Iris pigment epithelial cell (primary cell): ENCODE measurements at places on chromosomes 5 and 9.

DNA sequence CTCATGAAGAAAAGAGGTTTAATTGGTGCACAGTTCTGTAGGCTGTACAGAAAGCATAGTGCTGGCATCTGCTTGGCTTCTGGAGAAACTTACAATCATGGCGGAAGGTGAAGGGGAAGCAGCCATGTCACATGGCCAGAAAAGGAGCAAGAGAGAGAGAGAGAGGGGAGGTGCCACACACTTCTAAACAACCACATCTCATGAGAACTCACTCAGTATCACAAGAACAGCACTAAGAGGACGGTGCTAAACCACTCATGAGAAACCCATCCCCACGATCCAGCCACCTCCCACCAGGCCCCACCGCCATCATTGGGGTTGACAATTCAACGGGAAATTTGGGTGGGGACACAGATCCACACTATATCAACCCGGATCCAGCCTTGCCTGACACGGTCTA, 28.8 kb upstream of the IER5L start:
- no peak for DNase-seq

DNA sequence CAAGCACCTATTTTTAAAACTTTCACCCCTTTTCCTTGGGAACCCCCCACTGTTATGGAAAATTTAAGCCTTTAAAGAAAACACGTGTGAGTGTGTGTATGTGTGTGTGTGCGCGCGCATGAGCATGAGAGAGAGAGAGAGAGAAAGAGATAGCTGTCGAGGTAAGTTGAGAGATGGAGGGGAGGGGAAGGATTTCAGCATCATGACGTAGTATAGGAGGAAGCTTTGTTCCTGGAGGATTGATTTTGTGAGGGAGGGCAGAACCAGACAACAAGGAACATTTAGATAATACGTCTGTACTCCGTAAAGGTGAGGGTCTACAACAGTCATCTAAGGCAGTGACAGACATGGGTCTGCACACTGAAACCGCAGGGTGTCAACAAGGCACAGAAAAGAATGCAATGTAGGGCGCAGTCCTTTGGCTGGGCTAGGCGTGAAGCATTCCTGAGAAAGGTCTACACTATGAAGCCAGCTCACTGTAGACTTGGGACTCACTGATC, 227.7 kb downstream of the SMARCA2 start:
- no peak for DNase-seq

- no peak for DNase-seq
These were observed 196.1 kb upstream of the TBC1D2 start for GRCh38 chr9:98451576-98451975.

DNA sequence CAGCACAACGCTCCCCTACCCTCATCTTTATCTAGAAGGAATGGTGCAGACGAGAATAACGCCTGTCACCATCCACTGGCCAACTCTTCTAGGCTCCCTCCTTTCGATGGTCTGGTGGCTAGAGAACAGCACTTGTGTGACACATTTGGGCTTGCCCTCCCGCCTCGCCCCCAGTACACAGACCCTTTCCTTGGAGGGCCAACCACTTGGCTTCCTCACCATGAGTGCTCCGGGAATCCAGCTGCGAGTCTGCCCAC, 1.4 kb downstream of the GNAQ start:
- no peak for DNase-seq

DNA sequence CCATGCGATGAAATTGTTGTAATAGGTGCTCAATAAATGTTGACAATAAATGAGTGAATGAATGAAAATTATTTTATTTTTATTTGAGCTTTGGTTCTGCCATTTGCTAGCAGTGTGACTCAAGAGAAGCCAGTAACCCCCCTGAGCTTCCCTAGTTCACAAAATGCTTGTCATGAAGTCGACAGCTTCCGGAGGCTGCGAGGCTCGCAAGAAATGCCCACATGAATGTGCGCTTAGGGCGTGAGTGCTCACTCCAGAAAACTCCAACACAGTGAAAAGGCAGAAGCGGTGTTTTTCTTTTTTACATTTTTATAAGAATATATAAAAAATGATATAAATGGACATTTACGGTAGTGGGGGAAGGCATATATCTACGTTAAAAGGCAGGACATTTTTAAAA, 26.5 kb downstream of the CDKN2A start:
- DNase-seq, result peak; percentile 56

- DNase-seq, result no peak
These were observed 381.2 kb downstream of the NFIB start for GRCh38 chr9:13932528-13933267.

DNA sequence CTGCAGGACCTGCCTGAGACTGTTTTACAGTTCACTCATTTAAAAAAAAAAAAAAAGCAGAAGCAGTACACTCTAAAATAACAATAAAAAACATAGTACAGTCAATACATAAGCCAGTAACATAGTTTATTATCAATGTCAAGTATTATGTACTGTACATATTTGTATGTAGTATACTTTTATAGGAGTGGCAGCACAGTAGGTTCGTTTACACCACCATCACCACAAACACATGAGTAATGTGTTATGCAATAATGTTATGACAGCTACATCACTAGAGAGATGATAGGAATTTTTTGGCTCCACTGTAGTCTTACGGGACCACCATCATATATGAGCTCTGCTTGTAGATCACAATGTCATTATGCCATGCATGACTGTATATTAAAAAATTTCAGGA, 462.8 kb downstream of the ISL1 start:
- no peak for DNase-seq

DNA sequence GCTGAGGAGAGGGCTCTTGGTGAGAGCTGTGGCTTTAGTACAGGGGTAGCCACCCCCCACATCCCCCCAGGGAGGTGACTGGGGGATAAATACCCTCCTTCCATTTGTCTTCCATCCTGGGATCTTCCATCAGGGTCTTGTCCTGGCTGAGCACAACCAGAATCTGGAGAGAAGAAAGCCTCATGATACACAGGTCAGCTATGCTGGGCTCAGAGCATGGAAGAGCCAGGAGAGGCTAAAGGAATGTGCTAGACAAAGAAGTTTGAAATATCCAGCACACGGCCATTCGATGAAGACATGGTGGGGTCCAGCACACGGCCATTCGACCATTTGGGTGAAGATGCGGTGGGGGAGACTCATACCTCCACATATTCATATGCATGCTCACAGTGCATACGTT, 30.0 kb downstream of the ROPN1L start:
- no peak for DNase-seq

GRCh38 chr5:157184117-157184670, 3.6 kb downstream of the ITK start:
- no peak for DNase-seq

DNA sequence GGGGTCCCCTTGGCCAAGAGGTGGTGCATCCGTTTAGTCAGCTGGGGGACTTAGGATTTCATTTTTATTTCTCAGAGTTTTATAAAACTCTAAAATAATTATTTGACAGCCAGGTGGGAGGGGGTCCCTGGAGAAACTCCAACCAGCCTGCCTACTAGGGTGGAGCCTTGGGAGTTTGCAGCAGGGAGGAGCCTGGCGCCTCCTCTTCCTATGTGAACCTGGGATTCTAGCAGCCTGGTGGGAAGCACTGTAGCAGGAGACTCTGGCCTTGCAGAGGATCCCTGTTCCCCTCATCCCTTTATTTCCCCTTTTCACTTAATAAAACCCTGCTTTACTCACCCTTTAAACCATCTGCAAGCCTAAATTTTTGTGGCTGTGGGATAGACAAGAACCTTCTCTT, 50.8 kb downstream of the FXN start:
- no peak for DNase-seq

DNA sequence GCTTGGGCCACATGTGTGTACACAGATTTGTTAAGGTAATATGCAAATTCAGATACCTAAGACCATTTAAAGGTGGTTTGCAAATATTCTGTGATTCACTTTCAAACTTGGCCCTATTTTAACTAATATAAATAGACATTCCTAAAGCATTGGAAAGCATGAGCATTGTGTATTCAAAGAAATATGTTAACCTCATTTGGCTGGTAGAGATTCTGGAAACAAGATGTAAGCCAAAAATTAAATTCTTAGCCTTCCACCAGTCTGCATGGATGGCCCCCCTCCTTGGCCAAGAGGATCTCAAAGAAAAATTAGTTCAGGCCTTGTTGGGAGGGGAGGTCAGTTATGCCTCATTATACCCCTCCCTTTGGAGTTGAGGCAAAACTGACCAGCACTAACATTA, 38.7 kb upstream of the C6 start:
- DNase-seq, result no peak

- DNase-seq, result no peak
These were observed 33.4 kb upstream of the TBC1D2 start for GRCh38 chr9:98288881-98289280.

DNA sequence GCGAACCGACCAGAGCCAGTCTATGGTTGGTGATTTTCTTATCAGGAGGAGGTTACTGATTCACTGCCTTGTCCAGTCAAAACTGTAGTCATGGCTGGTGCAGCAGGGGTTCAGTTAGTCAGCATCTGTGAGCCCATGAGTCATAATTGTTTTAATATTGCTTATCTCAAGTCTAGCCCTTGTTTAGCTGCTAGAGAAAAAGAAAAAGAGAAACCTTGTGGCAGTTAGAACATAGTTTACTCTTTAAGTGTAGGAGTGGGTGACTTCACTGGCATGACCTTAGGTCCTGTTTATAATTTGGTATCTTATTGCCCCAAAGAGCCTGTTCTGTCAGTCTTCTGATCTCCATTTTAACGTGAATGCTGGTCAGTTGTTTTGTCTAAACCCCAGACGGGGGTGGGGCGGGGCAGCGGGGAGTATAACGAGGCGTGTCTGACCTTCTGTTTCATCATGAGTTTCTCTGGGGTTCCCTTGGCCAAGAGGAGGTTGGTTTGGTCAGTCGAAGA, 76.9 kb upstream of the NFIL3 start:
- peak; percentile 90 for DNase-seq

DNA sequence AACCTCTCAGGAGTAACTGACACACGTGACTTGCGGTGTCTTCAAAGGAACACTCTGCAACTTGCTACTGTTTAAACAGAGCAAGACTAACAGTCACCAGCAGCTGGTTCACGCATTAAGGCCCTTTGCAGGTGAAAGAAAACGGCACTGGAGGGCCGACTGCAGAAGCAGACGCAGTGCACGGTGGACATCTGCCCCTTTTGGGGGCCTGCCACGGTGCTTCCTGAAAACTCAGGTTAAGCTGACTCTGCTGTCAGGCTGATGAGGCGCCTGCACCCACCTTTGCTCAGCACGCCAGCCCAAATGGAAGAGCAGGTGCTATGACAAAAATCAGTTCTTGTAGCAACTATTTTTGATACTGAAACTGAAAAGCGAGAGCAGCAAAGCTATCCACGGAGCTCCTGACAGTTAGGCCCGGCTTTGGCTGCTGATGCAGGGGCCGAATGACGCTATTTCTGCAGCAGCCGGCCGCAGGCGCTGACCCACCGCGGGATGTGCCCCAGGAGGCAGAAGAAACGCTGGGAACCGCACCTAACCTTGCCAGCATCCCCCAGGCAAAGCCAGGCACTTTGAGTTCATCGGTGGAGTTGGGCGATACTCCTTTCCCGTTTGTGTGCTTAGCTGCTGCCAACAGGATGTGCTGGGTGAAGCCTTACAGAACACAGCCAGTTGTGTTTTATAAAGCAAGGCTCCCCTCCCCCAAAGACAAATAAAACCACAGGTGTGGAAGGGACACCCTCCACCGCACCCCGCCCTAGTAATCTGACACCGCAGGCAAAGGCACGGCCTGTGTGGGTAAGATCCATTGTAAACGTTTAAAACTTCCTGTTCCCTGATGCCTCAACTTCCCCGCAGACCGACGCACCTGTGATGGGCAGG, 21.1 kb upstream of the TERT start:
- no peak for DNase-seq

- DNase-seq, result no peak
These were observed 15.7 kb upstream of the AQP7 start for GRCh38 chr9:33418090-33418489.

DNA sequence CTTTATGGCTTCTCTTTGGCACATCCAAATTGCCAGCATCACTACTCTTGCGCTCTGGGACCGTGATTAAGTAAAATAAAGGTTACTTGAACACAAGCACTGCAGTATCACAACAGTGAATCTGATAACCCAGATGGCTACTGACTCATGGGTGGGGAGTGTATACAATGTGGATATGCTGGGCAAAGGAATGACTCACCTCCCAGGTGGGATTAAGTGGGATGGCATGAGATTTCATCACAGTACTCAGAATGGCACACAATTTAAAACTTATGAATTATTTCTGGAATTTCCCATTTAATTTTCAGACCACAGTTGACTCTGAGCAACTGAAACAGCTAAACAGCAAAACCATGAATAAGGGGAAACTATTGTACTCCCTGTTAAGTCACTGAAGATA, 4.3 kb downstream of the GFM2 start:
- DNase-seq, result peak; percentile 79

DNA sequence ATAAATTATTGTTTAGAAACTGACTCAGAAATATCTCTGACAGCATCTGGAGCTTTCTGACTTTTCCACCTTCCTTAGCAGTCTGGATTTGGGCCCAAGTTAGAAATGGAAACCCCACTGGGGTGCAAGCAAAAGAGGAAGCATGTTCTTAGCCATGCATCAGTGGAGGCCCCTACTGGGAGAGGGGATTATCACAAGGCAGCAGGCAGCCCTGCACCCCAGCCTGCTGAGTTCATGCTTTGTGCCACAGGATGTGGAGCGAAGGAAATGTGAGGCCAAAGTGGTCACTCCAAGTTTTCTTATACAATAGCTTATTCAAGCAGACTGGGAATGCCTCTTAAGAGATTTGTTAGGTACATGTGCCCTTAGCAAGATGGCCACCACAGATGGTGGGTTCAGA, 146.5 kb upstream of the TLX3 start:
- peak; percentile 75 for DNase-seq

GRCh38 chr9:88733651-88734421, 198.9 kb downstream of the NXNL2 start:
- peak; percentile 75 for DNase-seq

DNA sequence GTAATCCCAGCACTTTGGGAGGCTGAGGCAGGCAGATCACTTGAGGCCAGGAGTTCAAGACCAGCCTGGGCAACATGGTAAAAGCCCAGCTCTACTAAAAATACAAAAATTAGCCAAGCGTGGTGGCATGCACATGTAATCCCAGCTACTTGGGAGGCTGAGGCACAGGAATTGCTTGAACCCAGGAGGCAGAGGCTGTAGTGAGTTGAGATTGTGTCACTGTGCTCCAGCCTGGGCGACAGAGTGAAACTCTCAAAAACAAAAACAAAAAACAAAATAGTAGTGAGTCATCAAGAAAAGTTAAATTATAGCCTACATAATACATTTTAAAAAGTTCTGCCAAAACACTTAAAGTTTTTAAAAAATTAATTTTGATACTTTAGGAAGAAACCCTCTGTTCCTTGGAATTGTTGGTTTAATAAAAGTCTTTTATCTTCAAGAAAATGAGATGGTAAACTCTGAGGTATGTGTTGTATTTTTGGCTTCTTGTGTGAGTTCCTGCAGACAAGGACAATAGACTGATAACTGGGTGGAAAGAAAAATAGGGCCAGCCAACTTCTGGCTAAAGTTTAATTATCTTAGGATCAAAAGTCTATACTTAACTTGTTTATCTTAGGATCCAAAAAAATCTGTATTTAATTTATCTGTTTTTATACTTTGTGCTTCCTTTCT, 9.3 kb downstream of the RUSC2 start:
- no peak for DNase-seq
